ENCODE measurements at places on chromosomes 12 and 14.

- no peak for DNase-seq
Observed at GRCh38 chr12:66236969-66237368, 48.0 kb downstream of the IRAK3 start.

DNA sequence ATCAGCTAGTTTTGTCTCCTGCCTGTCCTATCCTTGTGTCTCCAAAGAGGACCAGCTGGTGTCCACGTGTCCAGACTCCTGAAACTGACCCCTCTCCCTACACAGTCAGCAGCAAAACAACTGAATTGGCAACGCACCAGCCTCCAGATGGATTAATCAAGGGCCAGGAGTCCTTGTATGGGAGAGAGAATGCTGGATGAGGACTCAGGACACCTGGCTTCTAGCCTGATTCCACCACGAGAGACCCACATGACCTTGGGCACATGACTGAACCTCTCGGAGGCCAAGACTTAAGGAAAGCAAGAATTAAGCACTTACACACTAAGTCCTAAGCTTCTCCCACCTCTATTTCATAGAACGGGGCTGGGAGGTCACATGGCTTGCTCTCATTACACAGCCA is 60.4 kb upstream of the CMKLR1 start:
- no peak for DNase-seq

DNA sequence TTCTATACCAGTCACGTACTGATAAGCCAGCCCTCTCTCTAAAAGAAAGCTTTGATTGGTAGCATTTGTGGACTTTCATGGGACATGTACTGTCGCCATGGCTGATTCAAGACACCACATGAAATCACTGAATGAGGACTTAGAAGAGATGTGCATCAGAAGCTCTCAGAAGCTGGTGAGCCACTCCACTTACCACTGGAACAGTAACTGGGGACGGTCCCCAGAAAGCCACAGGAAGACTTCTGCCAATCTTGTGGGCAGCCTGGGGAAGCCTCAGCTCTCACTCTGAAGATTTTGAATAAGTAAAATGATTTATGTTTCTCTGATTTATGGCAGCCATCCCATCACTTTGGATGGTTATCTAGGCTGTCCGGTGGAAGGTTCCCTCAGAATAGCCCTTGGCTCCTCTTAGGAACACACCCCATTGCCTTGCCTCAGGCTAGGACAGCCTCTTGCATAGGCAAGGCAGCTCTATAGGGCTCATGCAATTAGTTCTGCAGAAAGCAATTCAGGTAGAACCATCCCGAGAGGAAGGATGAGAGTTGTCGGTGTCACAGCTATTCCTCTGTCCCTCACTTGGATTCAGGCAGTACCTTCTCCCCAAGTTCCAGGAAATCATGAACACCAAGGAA is 9.8 kb downstream of the DHRS1 start:
- no peak for DNase-seq

DNA sequence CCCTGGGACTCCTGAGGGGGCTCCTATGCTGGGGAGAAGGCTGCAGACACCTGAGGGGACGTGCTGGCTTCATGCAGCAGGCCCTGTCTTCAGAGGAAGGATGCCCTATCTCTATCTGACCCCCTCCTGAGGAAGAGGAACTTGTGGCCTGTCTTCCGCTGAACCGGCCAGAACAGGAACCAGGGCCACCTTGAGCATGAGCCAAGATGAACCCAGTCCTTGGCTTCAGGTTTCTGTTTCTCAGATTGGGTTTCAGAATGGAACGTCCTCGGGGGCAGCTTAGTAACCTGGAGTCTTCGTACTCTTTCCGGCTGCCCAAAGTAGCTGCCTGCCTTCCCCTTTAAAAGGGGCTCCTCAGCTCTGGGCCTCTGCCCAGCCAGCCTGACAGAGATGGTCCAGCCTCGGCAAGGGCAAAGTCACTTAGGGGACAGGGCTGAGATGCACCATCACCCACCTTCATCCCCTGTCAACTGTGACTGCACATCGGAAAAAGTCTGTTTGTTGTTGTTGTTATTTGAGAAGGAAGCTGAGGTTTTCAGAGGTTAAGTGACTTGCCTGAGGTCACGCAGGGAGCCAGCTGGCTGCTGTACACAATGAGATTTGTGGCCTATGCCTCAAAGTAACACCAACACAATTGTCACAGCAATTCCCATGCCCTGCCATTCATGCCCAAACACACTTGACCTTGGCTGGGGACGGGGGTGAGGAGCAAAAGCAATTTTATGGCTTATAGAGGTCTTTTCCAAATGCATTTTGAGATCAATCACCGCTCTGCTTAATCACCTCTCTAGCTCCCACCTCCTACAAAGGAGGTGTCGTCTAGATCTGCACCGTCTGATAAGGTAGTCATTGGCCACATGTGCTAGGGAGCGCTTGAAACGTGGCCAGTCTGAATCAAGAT is 13.4 kb downstream of the ASB2 start:
- no peak for DNase-seq

GRCh38 chr12:127459166-127459565 is 807.8 kb upstream of the TMEM132C start:
- DNase-seq, result no peak

DNA sequence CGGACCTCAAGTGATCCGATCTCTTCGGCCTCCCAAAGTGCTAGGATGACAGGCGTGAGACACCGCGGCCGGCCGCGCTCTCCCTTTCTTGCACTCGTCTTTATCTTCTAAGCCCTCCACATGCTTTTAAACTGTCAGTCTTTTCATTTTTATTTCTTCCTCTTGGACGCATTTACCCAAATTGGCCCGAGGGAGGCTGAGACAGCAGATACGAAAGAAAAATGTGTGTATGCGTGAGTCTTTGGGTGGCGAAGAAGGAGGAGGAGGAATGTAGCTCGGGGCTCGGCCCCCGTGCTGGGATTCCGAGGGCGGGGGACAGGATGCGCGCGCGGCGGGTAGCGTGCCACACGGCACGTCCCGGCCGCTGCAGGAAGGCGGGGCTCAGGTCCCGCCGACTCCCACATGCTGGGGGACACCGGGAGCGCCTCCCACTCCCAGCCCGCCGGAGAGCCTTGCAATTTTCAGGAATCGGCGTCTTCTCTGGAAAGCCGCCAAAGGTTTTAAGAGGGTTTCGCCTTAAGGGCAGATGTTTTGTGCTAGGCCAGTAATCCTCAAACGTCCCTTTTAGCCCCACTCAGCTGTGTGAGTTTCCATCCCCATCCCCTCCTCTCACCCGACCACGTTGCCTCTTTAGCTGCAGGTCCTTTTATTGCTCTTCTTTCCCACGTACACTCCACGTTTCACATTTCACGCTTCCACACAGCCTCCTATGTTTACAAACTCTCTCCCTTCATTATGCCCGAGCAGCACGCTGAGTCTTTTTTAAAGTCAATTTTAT is 34.7 kb upstream of the SLC2A3 start:
- DNase-seq, result peak; percentile 90

DNA sequence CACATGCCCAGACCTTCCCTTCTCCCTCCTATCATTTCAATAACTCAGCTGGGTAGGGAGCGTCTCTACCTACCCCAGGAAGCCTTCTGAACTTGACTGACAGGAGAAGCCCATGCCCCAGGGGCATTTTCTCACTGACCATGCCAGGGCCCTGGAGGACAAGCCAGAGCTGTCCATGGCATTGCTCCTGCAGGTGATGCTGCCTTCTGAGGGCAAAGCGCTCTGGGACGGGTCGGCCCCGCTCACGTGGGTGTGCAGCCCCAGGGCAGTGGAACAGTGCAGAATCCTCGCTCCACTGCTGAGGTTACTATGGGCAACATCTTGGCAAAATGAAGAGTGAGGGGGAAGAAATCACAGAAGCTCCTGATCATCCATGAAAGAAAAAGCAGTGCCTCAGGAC is 28.5 kb upstream of the CIPC start:
- DNase-seq, result no peak

DNA sequence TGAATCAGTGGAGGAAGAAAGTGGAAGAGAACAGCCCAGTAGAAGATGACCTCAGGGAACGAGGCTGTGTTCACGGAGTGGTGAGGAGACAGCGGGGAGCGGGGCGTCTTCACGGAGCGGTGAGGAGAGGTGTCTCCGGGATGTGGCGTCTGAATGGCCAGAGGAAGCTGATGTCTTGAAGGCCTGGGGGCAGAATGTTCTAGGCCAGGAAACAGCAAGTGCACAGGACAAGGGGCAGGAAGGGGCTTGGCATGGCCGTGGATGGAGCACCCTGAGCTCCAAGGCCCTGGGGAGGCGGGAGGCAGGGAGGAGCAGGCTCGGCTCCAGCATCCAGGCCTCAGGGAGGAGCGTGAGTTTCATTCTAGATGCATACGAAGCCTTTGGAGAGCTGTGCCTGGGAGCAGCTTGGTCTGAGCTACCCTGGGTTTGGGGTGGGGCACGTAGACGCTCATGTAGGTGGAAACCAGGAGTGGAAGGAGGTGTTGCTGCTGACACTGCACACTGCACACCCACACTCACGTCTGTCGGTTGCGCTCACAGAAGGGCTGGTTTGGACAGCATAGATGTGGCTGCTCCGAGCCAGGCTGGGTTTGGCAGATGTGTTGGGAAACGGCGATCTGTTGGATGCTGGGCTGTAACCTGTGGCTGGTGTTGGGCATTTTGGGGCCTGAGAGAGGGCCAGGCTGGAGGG is 131.6 kb downstream of the ADGRD1 start:
- peak; percentile 60 for DNase-seq

- DNase-seq, result no peak
Observed at GRCh38 chr12:104691721-104692556, 235.2 kb downstream of the CHST11 start.

DNA sequence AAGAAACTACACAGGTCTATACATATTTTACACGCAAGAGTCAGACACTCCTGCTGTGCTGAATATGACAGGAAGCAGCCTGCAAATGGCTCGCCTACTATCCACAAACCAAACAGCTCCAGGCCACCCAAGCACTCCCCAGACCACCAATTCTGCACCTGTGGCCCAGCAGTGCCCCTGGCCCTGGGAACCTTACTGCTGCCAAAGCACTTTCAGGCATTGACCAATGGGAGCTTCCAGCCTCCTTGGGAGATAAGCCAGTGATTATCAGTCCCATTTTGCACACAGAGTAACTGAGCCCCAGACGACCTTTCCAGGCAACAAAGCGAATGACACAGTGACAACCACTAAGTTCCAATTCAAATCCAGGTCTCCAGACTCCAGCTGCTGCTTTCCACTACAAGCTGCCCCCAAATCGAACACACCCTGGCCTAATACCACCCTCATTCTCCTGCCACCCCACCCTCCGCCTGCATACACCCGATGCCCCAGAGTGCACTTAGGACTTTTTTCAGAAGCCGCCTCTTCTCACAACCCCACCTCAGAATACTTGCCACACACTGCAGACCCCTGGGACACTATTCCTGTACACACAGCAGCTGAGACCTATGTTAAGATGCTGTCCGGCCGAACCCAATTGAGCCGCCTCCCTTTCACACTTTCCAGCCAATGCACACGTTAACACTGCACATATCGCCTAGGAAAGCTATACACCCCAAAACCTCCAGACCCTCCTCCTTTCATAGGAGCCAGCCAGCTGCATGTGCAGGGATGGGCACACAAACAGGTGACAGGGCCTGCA is 126.1 kb upstream of the PRMT8 start:
- DNase-seq, result peak; percentile 55

- DNase-seq, result no peak
Observed at GRCh38 chr12:132491138-132491663, 1.2 kb downstream of the FBRSL1 start.

DNA sequence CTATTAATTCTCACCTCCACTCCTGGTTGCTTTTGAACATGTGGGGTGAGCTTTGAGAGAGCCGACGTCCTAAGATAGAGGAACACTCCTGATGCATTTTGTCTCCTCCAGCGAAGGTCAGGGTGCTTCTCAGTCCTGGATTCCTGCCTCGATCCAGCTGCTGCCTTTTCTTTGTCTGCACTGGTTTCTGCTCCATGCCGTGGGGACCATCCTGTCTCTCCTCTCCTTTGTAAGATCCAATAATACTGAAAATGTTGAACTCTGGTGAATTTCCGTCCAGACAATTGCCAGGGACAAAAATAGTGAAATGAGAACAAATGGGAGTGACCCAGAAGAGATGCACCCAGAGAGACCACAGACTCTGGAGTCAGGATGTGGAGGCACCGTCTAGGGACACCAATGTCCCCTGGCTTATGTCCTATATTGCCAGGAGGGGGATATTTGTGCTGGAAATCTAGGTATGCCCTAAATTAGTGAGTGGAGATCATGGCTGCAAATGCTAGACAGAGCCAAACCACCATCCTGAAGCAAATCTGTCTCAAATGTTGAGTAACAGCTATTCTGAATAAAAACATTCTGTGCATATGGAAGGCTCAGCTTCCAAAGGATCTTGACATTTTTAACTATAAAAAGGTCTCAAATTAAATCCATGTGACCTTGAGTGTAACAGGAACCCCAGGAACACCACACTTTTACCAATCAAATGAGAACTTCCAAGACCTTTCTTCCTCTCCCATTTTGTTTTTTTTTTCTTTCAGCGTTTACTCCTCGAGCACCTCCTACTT is 170.9 kb downstream of the PPM1H start:
- no peak for DNase-seq

DNA sequence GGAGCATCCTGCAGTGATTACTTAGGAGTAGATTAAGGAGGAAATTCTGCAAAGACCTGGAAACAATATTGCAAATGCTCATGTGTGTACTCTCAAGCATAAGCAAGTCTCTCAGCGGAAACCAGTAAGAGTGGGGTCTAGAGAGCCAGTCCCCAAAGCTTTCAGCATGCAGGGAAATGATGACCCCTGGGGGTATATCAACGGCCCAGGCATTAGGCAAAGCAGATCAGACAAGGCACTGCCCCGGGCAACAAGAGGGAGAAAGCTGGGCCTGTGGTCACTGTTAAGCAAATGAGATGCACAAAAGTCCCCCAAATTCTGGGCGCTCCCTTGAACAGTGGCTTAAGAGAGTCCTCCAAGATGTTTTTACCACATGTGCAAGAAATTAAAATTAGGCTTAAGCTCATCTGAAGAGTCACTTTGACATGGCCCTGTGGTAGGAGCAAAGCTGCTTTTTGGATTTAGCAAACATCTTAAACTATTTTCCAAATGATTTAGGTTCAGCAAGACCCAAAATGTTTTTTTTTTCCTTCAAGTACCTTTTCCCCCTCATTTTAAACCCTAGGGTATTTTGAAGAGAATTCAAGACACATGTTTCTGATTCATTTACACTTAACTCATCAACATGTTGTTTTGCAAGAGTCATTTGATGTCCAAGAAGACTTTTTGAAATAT is 457.1 kb upstream of the TBX3 start:
- no peak for DNase-seq

DNA sequence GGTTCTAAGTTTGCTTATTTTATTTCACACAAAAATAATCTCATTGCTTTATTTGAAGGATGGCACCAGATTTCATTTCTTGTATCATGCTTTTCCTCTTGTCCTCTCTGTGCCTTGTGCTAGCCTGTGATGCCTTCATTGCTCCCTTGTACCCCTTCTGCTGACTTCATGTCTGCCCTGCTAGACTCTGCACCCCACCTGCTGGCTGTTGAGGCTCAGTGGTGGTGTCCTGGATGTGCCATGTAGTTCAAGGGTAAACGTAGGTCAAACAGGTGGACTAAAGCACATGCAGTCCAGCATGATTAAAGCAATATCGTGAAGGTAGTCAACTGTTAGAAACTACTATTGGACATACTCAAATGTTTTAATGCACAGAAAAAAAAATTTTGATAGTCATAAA is 21.6 kb downstream of the MRPS35 start:
- DNase-seq, result no peak

GRCh38 chr14:99057576-99058083 is 214.4 kb downstream of the BCL11B start:
- peak; percentile 9 for DNase-seq

- DNase-seq, result no peak
Observed at GRCh38 chr12:110849748-110850403, 3.1 kb downstream of the CCDC63 start.

- DNase-seq, result no peak
Observed at GRCh38 chr12:13204428-13204827, 7.9 kb downstream of the EMP1 start.

GRCh38 chr12:110354172-110354780 is 49.2 kb downstream of the ANAPC7 start:
- DNase-seq, result no peak

Measured in coronary artery (tissue), 2 donors.